Camera-type eye (tissue), 1 donor: ENCODE measurements at places on chromosomes 1 and 21. TPM values are rescaled to one million over a fixed set of nuclear protein-coding genes. Genes with fewer than 3 reads are reported as not detected.

KCNJ9 gene
- 4.1 TPM for total RNA-seq

WNT3A gene
- 0.22 TPM for total RNA-seq

LCE2B gene
- not detected for total RNA-seq

RAP1GAP gene
- total RNA-seq, result 29.9 TPM

ANGPTL1 gene
- 62.8 TPM for total RNA-seq

RCC2 gene
- total RNA-seq, result 46.5 TPM
